ENCODE measurements at places on chromosomes 3 and 15.

DNA sequence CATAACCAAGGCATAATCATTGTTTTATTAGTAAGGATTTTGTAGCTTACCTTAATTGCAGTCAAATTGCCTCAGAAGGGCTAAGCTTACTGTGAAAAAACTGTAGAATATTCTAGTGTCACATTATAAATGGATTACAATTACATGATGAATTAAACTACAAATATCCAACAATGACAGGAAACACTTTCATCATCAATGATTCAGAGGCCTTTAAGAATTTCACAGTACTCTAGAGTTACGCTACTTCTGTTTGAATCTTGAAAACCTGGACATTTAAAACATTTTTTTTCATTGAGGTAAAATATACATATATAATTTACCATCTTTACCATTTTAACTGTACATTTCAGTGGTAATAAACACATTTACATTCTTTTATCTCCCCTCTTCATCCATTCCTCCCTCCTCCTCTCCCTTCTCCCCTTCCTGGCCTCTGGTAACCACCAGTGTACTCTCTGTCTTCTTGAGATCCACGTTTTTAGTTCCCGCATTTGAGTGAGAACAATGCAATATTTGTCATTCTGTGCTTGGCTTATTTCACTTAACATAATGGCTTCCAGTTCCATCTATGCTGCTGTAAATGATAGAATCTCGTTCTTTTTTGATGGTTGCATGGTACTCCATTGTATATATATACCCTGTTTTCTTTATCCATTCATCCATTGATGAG, 54.7 kb downstream of the GJD2 start:
- DNase-seq = no peak

GRCh38 chr3:111577798-111578685, 17.1 kb downstream of the ZBED2 start:
- no peak for DNase-seq

- DNase-seq = no peak
Observed at GRCh38 chr3:71066849-71067261, 516.7 kb downstream of the FOXP1 start.

DNA sequence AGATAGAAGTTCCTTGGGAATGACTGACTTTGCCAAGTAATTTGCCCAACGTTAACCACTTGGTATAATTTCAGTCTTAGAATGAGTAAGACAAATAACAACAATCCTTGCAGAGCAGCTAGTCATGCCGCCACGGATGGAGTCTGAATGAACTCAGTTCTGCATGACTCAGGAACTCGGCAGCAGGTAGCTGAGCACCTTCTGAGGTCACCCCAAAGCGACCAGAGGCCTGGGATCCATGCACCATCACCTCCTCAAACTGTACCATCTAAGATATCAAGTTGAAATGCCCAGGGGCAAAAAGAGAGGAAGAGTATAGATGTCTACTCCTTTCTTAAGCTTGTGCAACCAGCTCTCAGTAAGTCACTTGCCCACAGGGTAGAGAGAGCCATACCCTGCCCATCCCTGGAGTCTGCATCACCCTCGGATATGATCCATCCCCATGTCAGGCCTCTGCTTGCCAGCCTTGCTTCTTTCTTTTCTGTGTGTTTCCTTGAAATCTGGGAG, 8.5 kb upstream of the CDCP1 start:
- DNase-seq = no peak

GRCh38 chr15:98155356-98155755, 194.9 kb downstream of the ARRDC4 start:
- DNase-seq = no peak

- DNase-seq = no peak
Observed at GRCh38 chr3:111521891-111522290, 20.1 kb upstream of the CD96 start.

DNA sequence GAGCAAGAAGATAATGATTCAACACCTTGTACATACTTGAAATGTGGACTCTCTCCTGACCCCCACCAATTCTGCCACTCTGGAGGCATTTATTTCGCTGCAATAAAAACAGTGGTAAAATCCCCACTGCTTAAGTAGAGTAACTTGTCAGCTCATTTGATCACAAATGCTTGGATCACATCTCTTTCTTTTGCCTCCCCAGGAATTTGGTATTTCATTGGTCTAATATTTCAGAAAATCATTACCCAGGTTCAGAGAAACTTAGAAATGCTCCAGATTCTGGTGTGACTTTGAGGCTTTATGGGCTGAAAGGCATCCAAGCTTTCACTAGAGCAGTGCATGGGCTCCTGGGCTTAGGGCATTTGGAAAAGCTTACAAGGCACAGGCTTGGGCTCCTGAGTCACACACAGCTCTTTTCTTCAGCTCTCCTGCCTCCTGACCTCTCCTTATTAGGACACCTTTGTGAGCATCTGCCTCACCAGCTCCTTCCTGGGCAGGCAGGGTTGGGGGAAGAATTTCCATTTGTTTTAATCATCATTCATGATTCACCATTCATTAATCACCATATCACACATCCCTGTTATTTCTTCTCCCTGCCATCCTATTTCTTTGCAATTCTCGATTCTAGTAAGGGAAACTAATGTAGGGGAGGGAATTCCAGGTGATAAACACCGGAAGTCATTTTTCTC, 22.5 kb downstream of the CDCP1 start:
- no peak for DNase-seq

DNA sequence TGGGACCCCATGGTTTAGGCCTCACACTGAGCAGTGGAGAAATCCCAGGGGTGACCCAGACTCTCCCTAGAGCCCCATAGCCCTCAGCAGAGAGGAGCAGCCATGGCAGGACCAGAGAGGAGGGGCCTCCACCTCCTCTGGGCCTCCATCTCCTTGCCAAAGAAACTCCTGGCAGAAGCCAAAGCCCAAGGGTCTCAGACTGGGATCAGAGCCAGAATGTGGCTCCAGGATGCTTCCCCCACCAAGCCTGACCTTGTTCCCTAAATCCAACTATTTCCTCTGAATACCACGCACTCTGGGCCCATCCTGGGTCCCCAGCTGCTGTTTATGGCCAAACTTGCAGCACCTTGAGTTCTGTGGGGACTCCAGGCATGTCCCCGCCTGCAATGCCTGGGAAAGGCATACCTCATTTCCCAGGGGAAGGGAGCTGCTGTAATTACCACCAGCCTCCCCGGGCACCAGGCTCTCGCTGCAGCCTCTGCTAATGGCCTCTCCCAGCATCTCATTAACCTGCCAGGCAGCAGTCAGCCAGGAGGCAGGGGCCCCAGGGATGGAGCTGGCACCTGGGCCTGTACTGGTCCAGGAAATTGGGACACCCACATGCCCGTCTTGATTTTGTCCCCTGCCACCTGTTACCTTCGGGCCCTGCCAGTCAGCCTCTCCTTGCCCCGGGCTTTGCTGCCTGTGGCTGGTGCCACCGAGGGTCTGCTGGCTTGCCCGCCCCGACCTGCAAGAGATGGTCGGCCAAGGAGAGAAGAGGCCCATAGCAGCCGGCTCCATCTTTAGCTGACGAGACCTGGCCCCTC, 4.6 kb downstream of the CCDC9B start:
- no peak for DNase-seq

- DNase-seq = no peak
Observed at GRCh38 chr3:111069974-111070771, 1.4 kb upstream of the NECTIN3 start.

DNA sequence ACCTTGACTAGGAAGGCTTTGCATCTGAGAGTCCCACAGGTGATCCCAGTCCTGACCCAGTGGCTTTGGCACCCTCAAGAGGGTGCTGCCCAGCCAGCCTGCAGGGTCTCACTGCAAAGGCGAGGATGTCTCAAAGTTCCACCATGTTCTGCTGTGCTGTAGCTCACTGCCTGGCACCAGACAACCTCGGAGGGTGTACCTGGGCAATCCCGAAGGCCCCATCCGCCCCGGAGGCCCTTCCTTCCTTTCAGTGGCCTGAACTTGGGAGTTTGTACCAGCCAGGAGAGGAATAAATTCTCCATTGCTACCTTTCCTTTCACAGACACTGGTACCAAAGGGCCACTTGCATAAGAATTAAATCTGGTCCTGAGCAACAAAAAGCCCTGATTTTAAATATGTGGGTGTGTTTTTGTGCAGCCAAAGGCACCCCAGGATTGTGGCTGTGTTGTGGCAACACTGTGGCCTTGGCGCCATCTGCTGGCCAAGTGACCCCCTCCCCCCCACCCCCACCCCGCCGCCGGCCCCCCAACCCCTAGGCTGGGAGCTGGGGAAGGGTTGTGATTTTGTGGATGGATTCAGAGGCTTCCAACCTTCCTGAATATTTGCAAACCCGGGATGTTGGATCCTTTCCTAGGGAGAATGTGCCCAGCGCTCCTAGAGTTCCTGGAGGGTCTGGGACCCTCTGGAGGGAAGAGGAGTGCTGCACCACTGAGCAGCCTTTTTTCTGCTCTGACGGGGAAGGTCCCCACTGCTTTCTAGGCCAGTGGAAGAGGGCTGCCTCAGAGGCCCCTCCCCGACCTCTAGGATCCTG, 9.7 kb upstream of the PTPN23 start:
- no peak for DNase-seq

DNA sequence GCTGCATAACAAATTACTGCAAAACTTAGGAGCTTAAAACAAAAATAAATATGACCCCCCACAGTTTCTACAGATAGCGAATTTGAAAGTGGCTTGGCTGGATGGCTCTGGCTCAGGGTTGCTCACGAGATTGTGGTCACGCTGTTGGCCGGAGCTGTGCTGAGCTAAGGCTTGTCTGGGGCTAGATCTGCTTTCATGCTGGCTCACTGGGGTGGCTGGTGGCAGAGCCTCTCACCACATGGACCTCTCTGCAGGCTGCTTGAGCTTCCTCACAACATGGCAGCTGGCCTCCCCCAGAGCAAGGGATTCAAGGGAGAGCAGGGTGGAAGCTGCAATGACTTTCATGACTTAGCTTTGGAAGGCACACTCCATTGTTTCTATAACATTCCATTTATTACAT, 354.1 kb downstream of the SHQ1 start:
- no peak for DNase-seq

GRCh38 chr3:115004201-115005140, 142.6 kb downstream of the ZBTB20 start:
- no peak for DNase-seq

DNA sequence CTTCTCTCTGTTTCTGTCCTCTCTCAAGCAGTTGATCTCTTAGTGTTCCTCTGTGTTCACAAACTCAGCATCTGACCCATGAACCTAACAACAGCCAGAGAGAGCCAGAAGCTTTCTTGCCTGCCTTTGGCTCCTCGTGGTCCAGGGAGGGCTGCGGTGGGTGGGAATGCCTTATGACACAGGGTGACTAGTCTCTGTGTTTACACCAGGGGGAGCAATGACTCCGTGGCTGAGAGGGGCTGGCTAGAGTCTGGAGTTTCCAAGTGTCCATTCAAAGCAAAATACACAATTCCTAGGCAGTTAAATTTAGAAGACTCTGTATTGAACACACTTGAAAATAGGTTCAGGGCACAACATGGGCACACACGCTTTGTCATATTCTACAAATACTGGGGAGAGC, 370.0 kb upstream of the FRG2C start:
- DNase-seq = no peak

- DNase-seq = no peak
Observed at GRCh38 chr3:8911781-8912180, 51.5 kb downstream of the RAD18 start.

GRCh38 chr15:40050788-40051470, 11.9 kb upstream of the SRP14 start:
- no peak for DNase-seq

- DNase-seq = no peak
Observed at GRCh38 chr3:150135287-150135721, 164.6 kb upstream of the PFN2 start.

- no peak for DNase-seq
Observed at GRCh38 chr3:34131091-34131490, 332.7 kb downstream of the PDCD6IP start.

DNA sequence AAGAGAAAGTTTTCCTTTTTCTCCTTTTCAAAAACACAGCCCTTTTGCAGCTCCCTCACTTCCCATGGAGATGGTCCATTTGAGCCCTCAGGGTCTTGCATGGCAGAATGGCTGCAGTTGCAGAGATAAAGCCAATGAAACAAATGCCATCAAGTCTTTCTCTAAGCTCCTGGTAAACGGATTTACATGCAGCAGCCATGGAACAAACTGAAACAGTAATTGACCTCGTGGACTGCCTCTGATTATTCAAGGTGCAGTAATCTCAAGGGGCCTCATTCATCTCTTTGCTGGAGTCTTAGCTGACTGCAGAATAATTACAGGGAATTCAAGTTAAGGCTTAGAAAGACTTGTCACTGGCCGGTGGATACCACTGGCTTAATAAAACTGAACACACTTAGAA, 125.1 kb downstream of the SQOR start:
- DNase-seq = no peak

DNA sequence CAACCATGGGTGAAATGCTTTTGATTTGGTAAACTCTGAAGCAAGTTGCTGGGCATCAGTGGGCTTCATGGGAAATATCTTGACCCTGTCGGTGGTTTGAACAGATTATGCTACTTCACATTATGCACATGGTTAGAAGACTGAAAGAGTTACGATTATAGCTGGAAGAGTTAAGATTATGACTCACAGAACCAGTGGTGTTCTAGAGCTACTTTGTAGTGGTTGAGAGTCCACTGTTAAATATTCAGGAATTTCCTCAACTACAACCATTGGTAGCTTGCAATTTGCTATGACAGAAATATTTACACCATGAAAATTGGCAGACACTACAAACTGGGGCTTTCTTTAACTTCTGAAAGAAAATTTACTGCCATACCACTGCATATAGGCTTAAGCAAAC, 99.3 kb downstream of the GADL1 start:
- DNase-seq = no peak

- DNase-seq = no peak
Observed at GRCh38 chr15:81766829-81767475, 278.9 kb downstream of the MEX3B start.

DNA sequence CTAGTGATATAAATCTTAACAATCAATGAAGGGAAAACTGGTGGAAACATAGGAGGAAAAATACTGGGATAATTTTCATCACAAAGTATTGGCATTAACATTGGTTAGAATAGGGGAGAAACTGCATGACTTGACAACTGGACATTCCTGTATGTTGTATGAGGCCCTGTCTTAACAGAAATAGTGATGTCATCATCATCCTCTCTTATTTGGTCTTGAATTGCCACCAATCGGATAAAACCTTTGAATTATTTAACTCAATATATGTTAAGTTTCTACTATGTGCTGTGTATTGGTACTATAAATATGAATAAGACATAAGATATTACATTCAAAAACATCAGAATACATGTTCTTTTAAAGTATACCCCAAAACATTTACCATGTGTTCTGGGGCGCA, 130.1 kb upstream of the CCDC54 start:
- DNase-seq = no peak

DNA sequence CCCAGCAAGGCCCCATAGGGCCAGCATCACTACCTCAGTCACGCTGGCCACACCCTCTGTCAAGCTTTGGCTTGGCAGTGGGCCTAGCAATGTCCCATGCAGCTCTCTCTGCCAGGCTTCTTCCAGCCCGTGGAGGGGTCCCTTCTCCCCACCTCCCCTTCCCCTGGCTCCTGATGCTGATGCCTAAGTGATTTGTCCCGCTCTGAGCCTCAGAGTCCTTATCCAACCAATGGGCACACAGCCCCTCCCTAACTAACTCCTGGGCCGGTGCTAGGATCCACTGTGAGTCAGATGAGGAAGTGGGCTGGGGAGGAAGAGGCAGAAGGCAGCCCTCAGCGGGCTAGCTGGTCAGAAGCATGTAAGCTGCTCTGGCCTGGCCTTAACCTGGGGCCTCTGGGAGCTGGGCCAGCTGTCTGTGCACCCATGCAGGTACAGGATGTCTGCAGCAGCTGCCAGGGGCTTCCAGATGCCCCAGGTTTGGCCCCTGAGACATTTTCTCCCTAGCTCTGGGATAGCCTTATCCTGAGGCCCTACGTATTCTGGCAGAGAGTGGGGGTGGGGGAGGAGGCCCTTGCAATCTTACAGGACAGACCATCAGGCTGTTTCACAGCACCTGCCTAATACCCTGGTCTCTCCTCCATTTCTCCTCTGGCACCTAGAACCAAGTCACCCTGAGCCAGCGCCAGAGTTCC, 740 bp upstream of the ZBTB47 start:
- DNase-seq = no peak

All from activated T-helper 1 cell treated with anti-CD3 and anti-CD28 coated beads, Interleukin-2, amount 50 U/mL, for 16 hours (primary cell).